ENCODE measurements at places on chromosomes 3 and 15. TPM values are rescaled to one million over a fixed set of nuclear protein-coding genes. Genes with fewer than 3 reads are reported as not detected.

The FBN1 gene
- total RNA-seq: 18.8 TPM

The HYAL1 gene
- 0.41 TPM for total RNA-seq

The ZNF385D gene
- total RNA-seq: 17.5 TPM

The ALG3 gene
- total RNA-seq: 11.0 TPM

The P2RY1 gene
- total RNA-seq: 33.8 TPM

The FETUB gene
- total RNA-seq: not detected

The THPO gene
- 0.41 TPM for total RNA-seq

The FBXL22 gene
- total RNA-seq: 0.82 TPM

Data from frontal cortex (tissue), 4 donors.